ENCODE measurements at places on chromosomes 12 and 14.

DNA sequence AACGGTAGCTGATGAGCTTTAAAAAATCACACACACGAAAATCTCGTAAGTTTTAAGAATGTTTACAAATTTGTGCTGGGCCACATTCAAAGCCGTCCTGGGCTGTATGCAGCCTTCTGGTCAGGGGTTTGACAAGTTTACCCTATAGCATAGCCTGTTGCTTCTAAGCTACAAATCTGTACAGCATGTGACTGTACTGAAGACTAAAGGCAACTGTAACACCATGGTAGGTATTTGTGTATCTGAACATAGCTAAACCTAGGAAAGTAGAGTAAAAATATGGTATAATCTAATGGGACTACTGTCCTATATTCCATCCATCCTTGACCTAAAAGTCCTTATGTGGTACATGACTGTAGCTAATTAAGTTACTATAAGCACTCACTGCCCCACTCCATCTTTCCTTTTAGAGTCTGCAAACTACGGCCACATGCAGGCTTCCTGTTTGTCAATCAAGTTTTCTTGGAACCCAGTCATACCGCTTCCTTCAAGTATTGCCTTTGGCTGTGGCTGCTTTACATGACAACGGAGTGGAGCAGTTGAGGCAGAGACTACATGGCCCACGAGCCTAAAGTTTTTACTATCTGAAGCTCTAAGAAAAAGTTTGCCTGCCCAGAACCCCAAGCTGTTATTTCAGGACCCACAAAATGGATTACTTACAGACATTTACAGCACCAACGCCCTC, 18.5 kb downstream of the KRT7 start:
- no peak for DNase-seq

- DNase-seq, result no peak
Observed at GRCh38 chr14:61484826-61485584, 163.6 kb downstream of the PRKCH start.

DNA sequence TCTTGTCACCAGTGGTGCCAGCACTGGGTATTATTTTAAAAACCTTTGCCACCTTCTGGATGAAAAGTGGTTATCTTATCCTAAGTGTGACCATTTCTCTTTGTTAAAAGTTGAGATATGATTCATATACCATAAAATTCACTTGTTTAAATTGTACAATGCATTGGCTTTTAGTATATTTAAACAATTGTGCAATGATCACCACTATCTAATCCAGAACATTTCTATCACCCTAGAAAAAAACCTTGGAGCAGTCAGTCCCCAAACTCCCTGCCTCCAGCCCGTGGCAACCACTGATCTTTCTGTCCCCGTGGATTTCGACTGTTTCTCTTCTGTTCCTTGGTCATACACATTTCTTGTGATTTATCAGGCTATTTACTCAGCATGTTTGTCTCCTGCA, 28.3 kb downstream of the SH2B3 start:
- no peak for DNase-seq

DNA sequence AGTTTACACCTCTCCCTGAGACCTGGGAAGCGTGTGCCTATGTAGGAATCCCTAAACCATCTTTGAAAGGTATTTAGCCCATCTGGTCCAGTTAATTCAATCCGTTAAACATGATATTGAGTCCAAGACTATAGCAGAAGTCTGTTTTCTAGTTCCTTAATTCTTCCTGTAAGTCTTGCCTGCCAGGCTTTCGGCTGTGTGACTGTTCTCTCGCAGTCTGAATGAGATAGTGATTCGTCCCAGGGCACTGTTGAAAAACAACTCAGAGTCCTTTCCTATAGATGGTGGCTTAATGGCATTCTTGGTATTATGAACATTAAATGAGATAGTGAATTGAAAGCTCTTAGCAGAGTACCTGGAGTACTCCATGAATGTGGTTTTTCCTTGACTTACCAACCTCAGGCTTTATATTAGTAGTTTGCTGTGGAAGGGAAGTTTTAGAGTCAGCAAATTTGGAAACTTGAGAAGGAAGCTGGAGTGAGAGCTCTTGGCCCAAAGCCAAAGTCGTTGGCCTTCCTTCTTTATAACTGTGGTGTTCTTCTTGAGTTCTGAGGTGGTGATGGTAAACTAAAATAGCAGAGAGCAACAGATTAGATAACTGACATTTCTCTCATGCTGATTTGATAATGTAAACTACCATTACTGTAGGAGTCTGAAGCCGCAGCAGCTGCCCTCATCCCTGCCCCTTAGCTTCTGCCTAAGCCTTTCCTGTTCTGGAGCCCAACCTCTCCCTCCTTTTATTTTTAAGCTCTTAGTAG, 76.5 kb downstream of the TGFB3 start:
- DNase-seq, result no peak

- no peak for DNase-seq
Observed at GRCh38 chr12:118526255-118527095, 150.1 kb downstream of the SUDS3 start.

DNA sequence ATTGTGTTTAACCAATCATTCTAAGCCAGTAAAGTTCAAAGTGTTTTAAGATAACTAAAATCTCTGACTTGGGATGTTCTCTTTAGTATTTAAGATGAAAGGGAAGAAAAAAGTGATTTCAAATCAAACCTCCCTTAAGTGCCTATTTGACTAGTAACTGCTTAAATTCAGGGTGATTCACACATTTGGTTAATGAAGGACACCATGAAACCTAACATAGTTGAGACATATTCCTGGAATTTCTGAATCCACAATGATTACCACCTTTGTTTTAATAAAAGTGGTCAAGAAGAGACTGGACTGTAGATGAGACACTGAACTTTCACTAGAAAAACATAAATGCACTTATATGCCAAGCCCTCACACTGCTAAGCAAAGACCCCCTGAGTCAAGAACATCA, 138.7 kb downstream of the MED13L start:
- DNase-seq, result no peak

GRCh38 chr12:125269276-125269675, 204.0 kb downstream of the AACS start:
- no peak for DNase-seq

DNA sequence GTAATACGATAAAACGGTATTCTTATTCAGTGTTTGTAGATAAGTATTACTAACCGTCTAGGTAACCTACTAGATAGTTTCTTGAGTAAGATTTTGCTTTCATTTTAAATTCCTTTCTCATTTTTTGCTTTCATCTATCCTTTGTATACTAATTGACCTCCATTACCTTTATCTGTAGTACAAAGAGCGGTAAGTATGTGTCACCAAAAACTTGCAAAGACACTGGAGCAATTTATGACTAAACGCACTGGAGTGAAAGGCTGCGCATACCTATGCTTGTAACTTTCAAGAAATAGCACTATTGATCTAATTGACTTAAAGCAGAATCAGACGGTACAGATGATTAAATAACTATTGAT, 1.7 kb downstream of the ARHGAP5 start:
- no peak for DNase-seq

- DNase-seq, result peak; percentile 43
Observed at GRCh38 chr14:55807053-55807880, 227.3 kb downstream of the KTN1 start.

DNA sequence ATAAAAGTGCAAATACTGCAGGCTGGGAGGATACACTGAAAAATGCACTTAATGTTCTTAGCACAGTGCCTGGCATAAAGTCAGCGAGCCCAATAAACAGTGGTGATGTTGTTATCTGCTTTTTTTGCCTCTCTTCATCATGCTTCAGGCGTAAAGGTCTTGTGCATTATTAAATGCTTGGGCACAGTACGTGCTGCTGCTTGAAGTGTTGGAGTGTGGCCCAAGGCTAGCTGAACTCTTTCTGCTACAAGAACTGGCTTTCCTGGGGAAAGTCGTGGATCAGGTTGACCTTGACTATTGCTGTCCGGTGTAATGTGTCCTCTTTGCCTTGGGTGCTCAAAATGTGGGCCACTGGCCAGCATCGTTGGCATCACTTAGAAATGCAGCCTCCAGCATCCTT, 43.0 kb downstream of the SMOC1 start:
- no peak for DNase-seq

GRCh38 chr12:46410495-46410894, 37.9 kb upstream of the SLC38A2 start:
- no peak for DNase-seq

DNA sequence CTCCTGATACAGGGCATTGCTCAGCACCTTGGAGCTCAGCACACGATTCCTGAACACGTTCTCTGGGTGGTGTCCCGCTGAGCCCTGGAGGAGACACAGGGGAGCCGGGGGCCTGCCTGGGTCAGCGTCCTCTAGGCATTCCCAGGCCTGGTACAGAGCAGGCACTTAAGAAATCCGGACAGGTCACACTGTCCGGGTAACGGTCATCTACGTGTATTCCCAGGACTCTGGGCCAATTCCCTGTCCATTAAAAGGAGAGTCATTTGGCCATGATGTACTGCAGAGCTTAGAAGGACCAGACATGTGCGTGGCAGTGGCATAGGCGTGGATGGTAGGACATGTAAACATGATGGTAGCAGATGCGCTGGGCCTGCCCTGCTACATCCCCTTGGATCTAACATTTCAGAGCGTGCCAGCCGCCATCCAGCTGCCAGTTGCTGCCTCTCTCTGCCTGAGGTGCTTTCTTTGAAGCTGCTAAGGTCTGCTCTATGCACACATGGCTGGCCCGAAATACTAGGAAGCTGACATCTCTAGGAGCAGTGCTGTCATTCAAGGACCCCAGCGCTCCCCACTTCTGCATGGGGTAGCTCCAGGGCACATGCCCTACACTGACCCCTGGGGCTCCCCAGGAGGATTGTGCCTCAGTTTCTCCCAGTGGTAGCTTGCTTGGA, 273.1 kb upstream of the RTL1 start:
- DNase-seq, result no peak

DNA sequence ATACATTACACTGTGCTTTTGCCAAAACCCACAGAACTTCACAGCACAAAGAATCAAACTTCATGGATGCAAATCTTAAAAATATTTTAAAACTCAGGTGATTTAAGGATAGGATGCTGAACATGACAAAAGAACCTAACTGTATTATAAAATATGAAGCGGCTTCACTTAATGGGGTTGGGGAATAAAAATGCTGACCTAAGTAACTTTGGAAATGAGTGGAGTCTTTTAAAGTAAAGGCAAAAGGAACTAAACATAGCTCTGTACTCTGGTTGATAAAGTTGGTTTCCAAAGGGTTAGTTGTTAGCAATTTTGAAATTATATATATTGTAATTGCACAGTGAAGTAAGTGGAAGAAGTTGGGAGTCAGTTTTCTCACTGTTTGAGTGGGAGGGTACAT, 111.5 kb upstream of the SYT1 start:
- no peak for DNase-seq

DNA sequence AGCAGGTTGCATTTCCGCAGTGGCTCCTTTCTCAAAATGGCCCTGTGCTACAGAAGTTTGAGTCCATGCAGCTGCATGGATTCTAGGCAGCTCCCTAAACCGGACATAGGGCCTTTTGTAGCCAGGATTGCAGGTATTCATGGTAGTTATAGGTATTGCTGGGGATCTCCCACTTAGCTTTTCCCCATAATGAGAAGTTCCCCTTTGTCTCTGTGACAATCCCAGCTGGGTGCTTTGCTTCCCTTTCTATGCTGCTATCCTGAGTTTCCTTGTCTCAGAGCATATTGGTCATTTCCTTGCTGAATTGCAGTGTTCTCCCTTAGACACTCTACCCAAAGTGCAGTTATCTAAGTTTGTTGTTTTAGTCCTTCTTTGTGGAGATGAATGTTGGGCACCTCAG, 120.9 kb upstream of the MIS18BP1 start:
- no peak for DNase-seq

GRCh38 chr12:95857799-95858198, 953 bp upstream of the SNRPF start:
- no peak for DNase-seq

DNA sequence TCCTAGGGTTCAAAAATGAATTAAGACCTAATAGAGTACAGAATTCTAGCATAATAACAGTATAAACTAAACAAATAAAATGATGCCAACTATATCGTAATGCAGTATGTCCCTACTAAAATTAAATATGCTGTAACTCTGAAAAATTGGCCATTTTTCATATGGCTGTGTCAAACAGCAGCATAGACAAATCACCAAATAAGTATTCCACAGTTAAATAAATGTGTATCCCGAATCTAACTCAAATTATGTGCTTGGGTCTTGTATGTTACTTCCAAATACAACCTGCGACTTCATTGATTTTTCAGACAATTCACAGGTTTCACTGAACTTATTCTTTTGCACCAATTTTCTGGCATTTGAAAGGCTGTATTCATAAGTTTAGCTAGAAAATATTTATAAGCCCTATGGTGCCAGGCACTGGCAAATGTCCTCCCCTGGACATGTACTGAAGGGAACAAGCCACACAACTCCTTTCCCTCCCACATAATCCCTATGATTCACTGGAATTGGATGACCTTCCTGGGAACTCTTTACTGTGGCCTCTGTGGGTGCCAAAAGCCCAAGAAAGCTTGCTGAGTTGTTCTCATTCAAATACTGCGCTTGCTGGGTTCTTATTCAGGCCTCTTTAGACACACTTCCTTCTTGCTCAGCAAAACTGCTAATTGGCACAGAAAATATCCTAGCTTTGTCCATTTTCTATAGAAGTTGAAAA, 108.8 kb downstream of the KITLG start:
- DNase-seq, result no peak

GRCh38 chr12:27094726-27095125, 12.3 kb upstream of the C12orf71 start:
- DNase-seq, result no peak
